ENCODE measurements at places on chromosomes 3 and 15.
A peak's percentile ranks its signal among the peaks of the same experiment; 100 is the strongest.

- no peak for DNase-seq
These were observed 962 bp downstream of the NMNAT3 start for GRCh38 chr3:139676632-139677387.

DNA sequence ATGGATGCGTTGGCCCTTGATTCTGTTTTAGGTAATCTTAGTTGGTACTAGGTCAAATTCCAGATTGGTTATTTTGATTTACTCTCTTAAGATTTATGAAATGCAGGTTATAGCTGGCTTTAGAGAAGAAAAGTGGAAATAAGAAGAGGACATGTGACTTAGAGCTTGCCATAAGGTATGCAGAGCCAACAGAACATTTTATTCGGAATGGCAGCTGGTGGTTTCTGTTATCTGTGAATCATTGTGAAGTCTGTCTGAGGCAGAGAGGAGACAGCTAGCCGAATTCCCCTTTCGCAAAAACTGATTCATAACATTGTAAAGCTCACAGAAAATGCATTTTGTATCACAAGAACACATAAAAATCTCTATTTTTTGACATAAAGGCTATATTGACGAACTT, 82.1 kb downstream of the FILIP1L start:
- no peak for DNase-seq

- no peak for DNase-seq
These were observed 32.0 kb upstream of the SLCO3A1 start for GRCh38 chr15:91821458-91821857.

- no peak for DNase-seq
These were observed 158.9 kb downstream of the ISL2 start for GRCh38 chr15:76495487-76495886.

- no peak for DNase-seq
These were observed 10.4 kb downstream of the SH2D7 start for GRCh38 chr15:78102741-78103140.

DNA sequence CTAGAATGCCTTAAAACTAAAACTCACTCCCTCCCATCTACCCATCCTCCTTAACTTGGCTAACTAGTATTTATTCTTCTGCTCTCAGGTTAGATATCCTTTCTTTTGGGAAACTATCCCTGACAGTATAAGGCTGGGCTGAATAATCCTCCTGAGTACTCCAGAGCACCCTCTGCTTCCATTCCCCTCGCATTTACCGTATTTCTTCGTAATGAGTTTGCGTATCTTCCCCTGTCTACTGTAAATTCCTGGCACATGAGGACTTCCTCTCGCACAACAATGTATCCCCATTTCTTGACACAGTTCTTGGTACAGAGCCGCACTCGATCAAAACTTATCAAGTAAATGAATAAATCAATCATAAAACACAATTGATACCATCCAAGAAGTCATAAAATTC, 82.9 kb upstream of the AKAP13 start:
- no peak for DNase-seq

DNA sequence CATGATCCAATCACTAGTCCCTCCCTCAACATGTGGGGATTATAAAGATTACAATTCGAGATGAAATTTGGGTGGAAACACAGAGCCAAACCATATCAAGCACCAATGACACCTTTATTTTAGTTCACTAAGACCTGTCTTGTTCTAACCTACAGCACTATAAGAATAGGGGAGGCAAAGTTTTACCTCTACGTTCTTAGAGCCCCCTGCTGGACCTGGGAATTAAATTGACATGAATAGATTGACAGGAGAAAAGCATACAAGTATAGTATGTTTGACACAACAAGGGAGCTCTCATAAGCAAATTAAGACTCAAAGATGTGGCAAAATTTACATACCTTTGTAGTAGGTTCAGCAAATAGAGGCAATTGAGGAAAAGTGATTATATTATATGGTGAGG, 974.4 kb upstream of the ALCAM start:
- no peak for DNase-seq

DNA sequence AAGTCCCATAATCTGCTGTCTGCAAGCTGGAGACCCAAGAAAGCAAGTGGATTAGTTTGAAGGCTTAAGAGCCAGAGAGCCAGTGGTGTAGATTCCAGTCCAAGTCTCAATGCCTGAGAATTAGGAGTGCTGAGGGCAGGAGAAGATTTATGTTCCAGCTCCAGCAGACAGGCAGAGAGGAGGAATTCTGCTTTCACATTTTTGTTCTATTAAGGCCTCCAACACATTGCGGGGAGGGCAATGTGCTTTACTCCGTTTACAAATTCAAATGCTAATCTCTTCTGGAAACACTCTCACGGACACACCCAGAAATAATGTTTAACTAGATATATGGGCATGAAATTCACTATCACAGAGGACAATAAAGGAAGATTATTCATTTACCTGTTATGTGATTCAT, 54.0 kb downstream of the DPH6 start:
- DNase-seq, result no peak

DNA sequence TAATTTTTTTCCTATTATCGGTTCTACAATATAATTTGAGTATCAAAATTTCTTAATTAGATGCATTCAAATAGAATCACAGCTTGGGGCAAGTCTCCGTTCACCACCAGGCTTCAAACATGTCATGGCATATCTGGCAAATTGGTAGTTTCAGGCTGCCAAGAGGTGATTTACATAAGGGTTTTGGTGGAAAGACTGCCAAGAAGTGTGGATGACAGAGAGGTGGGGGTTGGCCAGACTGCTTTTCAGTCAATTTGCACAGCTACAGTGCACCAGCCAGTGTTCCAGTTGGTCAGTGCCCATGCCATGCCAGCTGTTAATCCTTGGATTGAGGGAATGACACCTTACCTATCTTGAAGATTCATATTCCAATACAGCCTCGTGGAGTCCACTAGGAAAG, 8.4 kb upstream of the GSK3B start:
- no peak for DNase-seq

- DNase-seq, result no peak
These were observed 716 bp downstream of the SMC4 start for GRCh38 chr3:160400030-160400701.

GRCh38 chr3:124935794-124936542, 1.4 kb upstream of the MUC13 start:
- DNase-seq, result no peak

DNA sequence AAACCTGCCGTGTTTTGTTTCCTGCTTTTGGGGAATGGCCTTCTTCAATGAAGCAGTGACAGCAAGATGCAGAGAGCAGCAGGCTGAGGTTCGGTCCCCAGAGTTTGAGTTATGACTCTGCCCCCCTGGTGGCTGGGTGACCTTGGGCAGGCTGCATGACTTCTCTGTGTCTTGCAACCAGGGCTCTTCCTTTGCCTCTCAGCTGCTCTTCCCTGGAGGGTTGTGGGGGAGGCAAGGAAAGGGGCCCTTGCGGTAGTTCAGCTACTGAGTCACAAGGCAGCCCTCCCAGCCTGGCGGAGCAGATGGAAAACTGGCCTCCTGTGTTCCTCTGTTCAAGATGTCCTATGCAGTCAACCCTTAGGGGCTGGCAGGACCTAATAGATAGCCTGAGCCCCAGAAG, 17.1 kb downstream of the CTXND1 start:
- DNase-seq, result no peak

- no peak for DNase-seq
These were observed 131.6 kb downstream of the AQP9 start for GRCh38 chr15:58269455-58270414.

GRCh38 chr3:12536423-12536822, 8.9 kb downstream of the MKRN2OS start:
- no peak for DNase-seq

GRCh38 chr3:149621218-149622005, 36.4 kb downstream of the WWTR1 start:
- no peak for DNase-seq

- no peak for DNase-seq
These were observed 61.3 kb downstream of the TMCO5A start for GRCh38 chr15:37995461-37996347.

DNA sequence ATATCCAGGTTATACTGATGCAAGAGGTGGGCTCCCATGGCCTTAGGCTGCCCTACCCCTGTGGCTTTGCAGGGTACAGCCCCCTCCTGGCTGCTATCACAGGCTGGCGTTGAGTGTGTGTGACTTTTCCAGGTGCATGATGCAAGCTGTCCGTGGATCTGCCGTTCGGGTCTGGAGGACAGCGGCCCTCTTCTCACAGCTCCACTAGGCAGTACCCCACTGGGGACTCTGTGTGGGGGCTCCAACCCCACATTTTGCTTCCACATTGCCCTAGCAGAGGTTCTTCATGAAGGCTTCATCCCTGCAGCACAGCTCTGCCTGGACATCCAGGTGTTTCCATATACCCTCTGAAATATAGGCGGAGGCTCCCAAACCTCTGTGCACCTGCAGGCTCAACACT, 339.6 kb upstream of the ARL6 start:
- no peak for DNase-seq

DNA sequence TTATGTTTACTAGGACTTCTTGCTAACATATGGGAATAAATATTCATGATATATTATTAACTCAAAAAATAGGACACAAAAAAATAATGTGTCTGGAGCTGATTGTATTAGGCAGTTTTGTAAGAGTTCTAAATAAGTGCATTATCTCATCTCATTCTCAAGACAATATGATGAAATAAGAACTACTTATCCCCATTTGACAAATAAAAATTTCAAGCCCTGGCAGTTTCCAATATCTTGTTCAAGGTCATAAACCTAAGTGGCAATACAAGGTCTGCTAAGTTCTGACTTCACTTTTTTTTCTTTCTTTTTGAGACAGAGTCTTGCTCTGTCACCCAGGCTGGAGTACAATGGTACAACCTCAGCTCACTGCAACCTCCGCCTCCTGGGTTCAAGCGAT, 18.3 kb downstream of the RPN1 start:
- DNase-seq, result no peak

- DNase-seq, result no peak
These were observed 487.1 kb downstream of the PLOD2 start for GRCh38 chr3:145673838-145674237.

DNA sequence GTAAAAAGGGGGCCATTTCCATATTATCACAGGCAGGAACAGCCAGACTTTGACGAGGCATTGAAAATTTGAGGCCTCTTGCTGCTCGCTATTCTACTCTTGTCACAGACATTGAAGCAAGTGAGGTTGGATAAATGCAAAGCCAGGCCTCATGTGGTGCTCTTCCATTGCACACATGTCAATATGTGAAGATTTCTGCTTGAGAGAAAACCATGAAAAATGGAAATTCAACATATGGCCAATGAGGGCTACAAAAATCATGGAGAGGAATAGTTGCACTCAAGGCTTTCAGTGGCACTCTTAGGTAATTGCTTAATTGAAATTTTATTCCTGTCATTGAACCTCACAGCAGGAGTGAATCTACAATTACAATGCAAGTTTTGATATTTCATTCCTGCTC, 185.6 kb upstream of the MBNL1 start:
- DNase-seq, result peak; percentile 27

DNA sequence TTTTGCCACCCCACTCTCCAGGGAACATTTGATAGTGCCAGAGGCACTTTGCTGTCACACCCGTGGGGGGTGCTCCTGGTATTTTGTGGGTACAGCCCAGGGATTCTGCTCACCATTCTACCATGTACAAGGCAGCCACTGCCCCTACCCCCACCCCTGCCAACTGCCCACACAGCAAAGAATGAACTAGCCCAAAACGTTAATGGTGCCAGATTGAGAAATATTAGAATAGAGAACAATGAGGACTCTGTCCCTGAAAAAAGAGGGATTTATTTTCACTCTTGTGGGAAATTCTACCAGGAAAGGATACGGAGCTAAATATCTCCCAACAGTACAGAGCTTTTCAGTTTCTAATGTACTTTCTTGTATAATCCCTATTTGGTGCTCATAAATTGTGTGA, 154.5 kb upstream of the SUCLG2 start:
- DNase-seq, result no peak

DNA sequence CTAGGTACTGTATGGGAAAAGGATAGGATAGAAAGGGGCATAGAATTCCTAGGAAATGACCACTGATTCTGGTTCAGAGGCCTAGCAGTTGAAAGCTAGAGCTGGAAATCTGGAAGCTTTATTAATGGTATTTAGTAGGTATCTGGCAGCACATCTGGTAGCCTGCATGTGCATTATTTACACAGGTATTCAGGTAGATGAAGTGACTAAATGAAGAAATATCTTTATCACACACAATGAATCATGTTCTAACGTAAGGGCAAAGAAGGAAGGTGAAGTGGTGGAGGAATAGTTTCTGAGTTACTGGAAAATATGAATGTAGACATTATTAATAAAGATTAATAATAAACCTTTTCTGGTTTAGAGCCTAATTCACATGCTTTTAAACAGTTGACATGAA, 119.9 kb downstream of the MBNL1 start:
- DNase-seq, result no peak

DNA sequence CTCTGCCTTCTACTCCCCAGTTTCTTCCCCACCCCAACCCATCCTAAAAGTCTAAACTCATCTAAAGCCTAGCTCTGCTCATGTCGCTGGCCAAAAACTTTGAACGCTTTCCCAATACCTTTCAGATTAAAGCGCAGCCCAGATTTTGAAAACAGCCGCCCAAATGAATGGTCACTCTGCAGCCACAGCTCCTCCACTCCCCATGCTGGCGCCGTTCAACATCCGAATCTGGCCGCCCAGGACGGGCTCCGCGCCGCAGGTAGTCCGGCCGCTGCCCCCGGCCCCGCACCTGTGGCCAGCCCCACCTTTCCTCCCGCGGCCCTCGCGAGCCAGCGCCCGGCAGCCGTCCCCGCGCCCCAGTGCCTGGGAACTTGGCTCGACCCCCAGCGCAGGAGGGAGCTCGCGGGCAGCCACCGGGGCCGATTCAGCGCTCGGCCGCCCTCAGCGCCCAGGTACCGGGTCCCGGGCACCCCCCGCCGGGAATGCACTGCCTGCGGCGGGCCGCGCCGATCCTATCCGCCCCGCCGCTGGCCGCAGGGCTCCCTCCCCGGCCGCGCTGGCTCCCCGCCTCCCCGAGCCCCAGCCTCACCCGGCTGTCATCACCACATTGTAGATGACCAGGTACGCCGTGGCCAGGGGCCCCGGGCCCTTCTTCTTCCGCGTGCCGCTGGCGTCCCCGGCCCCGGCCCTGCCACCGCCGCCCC, 417 bp downstream of the HACD2 start:
- no peak for DNase-seq

DNA sequence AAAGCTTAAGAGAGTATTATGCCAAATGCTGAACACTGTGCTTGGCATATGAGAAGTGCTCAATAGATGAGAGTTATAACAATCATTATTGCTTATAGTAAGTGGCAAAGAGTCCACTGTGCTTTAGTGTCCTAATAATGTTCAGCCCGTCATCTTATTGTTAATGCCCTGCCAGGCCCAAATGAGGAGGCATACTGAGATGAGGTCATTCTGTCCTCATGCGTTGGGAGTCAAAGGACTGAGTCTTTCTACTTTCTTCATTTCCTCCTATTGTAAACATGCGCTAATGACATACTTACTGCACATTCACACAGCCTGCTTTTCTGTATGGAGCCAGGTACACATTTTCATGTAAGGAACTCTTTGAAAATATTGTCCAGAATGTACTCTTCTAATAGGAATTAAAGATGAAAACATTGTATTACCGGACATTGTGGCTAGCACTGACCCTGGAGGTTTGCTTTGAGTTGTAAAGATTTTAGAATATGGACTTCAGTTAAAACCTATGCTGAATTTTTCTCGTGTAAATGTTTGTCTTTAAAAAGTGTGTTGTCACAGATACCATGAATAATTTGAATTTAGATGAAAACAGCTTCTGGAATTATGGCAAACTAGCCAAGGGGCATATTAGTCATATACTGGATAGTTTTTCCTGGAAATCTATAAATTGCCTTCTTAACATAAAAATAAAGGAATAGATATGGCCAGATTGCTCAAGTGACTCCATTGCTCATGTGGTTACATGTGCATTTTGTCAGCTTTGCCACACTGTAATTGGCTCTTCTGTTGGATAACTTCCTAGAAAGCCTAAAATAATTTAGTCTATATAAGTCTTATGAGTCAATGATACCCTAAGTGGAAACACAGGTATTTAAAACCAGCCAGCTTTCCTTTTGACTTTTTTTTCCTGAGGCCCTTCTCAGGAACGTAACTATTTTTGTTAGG, 38.3 kb downstream of the KBTBD12 start:
- no peak for DNase-seq

Data from NCI-H187 (cell line).